ENCODE measurements at places on chromosomes 12 and 14. TPM values are rescaled to one million over a fixed set of nuclear protein-coding genes. Genes with fewer than 3 reads are reported as not detected.

DNA sequence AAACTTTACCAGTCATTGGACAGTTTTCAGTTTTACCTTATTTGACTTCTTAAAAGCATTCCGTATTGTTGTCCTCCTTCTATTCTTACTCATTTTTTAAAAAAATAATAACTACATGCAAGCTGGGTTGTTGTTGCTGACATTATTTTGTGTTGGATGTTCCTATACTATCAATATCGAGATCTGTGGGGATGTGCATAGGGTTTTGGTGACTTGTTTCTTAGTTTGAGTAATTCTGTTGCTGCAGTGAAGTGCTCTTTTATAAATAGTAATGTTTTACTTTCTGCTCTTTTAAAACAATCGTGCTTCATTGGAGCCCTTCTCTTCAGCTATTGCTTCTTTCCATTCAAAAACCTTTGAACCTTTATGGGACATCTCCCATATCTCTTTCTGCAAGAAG lies 79.4 kb downstream of the METTL25 start:
- DNase-seq = no peak

DNA sequence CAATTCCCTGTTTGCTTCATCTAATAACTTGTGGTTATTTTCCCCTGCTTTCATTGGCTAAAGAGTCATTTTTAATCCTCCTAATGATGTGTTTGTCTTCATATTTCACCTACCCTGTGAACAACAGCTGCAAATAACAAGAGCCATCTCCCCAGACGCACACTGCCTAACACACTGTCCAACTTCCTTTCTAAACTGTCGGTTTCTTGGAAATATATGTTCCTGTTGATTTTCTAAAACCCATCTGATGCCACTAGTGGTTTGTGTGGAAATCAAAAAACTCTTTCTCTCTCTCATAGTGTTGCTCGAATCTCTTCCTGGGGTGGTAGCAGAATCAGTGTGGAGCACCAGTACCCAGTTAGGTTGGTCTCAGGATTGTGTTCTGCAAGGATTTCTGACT lies 226.9 kb downstream of the EPS8 start:
- DNase-seq = no peak

GRCh38 chr12:113228394-113229028 lies 7.2 kb downstream of the TPCN1 start:
- DNase-seq = no peak

DNA sequence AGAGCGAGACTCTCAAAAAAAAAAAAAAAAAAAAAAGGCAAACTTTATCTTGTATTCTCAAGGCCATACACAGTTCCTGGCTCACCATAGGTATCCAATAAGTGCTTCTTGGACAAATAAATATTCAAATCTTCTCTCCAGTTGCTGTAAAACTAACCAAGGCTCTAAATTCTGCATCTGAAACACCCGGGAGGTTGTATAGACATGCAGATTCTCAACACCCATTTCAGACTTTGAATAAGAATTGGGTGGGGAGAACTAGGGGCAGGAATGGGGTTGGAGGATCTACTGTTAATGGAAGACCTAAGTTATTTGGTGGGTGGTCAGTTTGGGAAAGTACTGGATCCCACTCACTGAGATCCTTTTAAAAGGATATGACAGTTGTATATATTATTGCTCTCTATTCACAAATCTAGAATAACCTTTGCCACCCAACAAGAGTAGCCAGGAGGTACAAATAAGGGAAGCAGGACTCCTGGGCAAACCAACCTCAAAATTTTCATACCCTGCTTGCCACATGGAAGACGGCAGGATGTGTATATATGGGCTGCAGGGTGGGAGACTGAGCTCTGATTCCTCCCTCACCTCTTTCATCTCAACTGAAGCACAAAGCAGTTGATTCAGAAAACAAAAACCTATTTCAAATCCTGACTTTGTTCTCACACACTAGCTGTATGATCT lies 879 bp downstream of the GDF3 start:
- no peak for DNase-seq

- no peak for DNase-seq
Measured at GRCh38 chr12:72510772-72511171, 238.6 kb downstream of the TRHDE start.

DNA sequence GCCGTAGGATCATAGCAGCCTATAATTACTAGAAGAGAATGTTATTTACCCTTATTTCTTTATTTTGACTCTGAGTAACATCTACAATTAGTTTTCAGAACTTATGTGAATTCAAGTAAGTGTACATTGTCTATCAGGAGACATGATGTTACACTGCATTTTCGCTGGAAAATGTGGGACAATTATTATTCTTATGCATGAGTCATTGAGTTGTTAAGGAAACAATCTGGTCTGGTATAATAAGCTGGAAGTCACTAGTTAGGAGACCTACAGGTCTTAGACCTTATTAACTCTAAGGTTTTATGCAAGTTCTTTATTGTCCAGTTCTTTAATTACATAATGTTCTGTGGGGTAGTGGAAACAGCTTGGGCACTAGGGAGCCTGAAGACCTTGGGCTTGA lies 5.8 kb downstream of the KTN1 start:
- DNase-seq = no peak

DNA sequence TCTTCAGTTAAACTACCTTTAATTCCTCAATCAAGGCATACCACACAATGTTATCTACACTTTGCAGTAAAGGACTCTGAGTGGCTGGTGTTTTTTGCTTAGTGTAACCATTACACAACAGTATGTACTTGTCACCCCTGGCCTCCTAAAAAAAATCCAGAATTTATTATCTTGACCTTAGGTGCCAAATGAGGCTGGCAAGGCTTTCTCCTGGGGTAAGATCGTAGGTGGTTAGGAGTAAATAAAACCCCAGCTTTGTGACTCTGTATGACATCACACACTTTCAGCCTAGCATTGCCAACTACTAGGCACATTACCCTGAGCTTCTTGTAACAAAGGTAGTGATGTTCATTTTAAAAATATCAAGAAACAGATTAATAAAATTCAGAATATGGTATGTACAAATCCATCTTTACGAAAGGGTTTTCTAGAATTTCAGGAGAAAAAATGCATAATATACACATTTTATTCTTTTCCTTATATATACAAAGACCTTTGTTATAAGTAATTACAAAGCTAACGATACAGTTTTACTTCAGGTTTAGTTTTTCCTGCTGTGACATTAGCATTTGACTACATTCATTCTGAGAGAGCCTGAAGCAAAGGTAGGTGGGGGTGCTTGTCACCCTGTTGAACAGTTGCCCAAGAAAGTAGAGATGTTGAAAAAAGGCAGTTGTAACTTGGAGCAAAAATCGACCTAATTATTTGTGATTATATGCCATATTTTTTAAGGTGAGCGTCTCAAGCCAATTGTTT lies 13.5 kb downstream of the TCL1A start:
- DNase-seq = no peak

GRCh38 chr12:28456934-28457710 lies 266.9 kb downstream of the CCDC91 start:
- no peak for DNase-seq

DNA sequence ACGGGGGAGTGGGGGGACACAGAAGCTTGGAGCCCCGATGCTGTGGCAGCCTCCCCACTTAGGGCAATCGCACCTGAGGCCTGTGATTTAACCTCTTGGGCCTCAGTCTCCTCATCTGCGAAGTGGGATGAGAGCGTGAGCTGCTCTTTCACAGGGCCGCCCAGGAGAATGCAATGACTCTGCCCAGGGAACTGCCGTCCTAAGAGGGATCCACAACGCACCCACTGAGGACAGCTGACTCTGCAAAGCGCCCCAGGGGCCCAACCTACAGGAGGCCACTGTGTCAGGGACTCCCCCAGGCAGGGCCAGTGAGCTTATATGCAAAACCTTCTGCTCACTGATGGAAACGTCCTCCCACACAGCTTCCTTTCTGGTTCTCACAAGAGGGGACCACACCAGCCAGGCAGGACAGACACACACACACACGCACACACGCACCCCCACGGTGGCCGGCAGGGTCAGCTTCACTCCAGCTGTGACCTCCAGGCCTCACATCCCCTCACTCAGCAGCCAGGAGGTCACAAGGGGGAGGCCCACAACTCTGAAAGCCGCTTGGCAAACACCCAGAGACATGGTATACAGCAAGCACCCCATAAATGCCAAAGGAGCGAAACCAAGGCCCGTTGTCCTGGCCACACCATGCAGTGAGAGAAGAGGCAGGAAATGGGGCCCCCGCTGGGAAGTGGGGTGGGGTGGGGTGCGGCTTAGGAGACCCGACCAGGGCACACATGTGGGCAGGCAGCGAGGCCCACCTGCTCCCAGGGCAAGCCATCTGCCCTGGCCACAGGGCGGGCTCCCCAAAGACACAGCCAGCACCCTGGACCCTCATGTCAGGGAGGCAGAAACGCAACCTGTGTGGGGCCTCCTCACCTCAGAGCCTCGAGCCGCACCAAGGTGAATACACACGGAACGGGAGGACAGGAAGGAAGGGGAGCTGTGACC lies 73.3 kb downstream of the NCOR2 start:
- no peak for DNase-seq

GRCh38 chr12:29316752-29317151 lies 64.2 kb downstream of the ERGIC2 start:
- DNase-seq = peak; percentile 62

GRCh38 chr12:51898937-51899336 lies 8.4 kb upstream of the ACVRL1 start:
- DNase-seq = no peak

DNA sequence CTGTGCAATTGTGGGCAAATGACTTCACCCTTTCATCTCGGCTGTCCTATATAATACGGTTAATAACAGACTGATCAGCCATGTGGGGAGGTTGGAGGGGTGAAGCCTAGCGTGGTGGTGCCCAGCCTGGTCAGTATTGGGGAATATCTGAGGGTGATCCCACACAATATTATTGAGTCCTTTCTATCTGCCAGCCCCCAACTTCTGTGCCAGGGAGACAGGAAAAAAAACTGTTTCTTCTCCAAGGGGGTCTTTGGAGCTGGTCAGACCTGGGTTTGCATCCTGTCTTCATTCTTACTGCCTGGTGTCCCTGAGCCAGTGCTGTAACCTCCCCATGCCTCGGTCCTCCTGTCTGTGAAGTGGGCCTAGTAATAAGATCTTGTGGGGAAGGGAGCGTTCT lies 6.5 kb downstream of the CYP46A1 start:
- no peak for DNase-seq

DNA sequence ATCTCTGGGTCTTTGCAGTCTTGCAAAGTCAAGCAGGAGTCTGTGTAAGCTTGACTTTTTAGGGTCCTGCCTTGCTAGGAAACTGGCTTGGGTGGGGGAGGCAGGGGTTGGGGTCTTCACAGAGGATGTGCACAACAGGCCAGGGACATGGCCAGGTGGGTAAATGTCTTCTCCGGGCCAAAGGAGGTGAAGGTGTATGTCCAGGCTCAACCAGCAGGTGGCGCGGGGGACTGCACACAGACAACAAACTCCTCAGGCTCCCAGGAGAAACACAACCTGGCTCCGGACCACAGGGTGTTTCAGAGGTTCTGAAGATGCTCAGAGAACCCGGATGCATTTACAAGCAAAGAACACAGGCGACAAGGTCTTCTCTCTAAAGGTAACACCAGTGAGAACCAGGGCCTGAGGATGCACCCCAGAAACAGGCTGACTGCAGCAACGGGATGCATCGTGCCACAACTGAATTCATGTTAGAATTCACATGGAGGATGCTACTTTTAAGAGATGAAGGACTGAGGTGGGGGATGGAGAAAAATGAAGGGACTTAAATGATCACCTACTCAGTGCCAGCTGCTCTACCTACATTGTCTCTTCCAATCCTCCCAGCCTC lies 56.0 kb downstream of the PLEKHG3 start:
- peak; percentile 61 for DNase-seq

DNA sequence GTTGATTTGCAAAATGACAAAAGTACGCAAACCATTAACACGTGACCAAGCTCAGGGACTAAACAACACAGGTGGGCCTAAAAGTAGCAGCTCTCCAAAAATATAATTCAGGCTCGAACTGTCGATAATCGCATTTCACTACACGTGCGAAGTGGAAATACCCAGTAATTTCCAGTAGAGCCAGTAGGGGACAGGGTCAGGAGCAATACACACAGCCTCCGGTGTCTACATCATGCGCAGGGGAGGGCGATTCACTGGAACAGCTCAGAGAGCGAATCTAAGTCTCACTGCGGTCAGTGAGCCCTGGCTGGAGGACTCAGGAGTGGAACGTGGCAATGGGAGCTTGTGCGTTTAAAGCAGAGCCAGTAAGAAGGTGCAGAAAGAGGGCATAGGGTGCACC lies 40.4 kb downstream of the SETD3 start:
- DNase-seq = no peak

GRCh38 chr12:43676183-43676813 lies 82.3 kb downstream of the PUS7L start:
- no peak for DNase-seq

DNA sequence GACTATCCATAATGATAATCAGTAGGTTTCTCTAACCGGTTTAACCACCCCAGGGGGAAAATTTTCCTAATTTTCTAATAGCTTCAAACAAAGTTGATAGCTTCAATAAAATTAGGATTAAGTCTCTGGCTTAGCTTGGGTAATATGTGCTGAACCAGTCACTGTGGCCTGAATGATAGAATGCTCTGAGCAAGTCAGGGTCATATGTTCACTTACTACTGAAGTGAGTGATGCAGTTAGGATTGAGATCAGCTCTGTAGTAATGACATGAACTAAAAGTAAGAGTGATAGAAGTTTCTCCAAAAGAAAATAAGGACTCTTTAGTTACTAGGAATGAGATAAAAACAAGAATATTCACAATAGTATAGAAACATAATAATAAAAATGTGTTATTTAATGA lies 32.6 kb downstream of the ETNK1 start:
- DNase-seq = no peak

GRCh38 chr14:34628681-34629135 lies 1.2 kb downstream of the SNX6 start:
- peak; percentile 43 for DNase-seq

DNA sequence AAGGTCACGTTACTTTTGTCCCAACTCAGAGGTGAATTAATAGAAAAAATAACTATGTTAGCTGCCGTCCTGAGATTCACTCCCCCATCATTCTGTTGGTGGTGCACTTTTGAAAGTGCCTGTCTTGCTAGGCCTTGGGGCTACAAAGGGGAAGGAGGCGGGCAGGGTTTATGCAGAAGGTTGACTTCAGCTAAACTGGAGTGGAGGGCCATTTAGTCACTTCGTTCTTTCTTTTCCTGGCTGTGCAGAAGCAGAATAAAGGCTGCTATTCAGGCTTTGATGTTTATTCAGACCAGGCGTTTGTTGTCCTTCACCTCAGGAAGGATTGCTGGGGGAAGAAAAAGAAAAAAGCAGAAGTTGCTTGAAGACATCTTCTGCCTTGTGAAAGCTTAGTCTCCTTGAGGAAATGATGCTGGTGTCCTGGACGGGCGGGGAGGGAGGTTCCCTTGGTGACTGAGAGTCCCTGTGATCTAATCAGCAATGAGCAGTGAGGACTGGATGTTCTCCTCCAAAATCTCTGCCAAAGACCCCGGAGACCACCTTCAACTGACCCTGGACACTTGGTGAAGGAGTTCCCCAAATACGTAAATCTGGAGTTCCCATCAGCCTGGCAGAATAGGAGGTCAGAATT lies 4.0 kb downstream of the GLT1D1 start:
- no peak for DNase-seq

- no peak for DNase-seq
Measured at GRCh38 chr12:11785712-11786111, 136.2 kb downstream of the ETV6 start.

GRCh38 chr14:22232933-22233332 lies 356.1 kb downstream of the DAD1 start:
- DNase-seq = no peak

CLEC4C gene
- total RNA-seq = not detected

GPR132 gene
- total RNA-seq = 0.75 TPM

SOX5 gene
- 1.5 TPM for total RNA-seq

IL22 gene
- not detected for total RNA-seq

ESPL1 gene
- 0.43 TPM for total RNA-seq

CCDC177 gene
- total RNA-seq = not detected

MUCL1 gene
- not detected for total RNA-seq

C12orf54 gene
- total RNA-seq = not detected

GALNT8 gene
- total RNA-seq = 0.94 TPM
